ENCODE measurements at places on chromosomes 1 and 21.

- peak; percentile 64 for DNase-seq
Measured at GRCh38 chr1:94384485-94385265, 33.5 kb upstream of the ABCD3 start.

DNA sequence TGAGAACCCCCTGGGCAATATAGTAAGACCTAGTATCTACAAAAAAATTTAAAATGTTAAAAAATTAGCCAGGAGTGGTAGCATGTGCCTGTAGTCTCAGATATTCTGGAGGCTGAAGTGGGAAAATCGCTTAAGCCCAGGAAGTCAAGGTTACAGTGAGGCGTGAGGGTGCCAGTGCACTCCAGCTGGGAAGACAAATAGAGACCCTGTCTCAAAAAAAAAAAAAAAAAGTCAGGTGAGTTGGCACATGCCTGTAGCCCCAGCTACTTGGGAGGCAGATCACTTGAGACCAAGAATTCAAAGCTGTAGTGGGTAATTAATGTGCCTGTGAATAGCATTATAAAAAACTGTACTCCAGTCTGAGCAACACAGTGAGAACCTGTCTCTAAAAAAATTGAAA is 4.6 kb downstream of the BECN2 start:
- DNase-seq: no peak

GRCh38 chr1:6359216-6360116 is 34.1 kb downstream of the ACOT7 start:
- DNase-seq: no peak

DNA sequence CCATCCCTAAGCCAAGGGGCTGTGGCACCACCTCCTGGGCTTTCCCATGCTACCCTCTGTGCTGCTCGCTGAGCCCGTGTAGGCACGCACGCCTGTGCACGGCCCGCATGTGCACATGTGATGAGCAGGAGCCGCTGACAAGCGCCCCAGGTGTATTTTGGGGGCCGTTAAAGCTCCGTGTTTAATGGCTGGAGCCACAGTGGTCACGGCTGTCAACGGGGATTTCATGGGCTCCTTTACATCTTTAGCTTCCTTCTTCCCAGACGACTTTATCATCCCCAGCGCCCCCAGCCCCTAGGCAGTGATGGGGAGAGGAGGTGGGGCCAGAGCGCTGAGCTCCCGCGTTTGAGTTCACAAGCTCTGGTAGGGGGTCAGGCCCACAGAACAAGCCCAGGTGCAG is 11.7 kb upstream of the EPHA8 start:
- DNase-seq: no peak

- DNase-seq: no peak
Measured at GRCh38 chr1:218809061-218809460, 364.6 kb upstream of the LYPLAL1 start.

DNA sequence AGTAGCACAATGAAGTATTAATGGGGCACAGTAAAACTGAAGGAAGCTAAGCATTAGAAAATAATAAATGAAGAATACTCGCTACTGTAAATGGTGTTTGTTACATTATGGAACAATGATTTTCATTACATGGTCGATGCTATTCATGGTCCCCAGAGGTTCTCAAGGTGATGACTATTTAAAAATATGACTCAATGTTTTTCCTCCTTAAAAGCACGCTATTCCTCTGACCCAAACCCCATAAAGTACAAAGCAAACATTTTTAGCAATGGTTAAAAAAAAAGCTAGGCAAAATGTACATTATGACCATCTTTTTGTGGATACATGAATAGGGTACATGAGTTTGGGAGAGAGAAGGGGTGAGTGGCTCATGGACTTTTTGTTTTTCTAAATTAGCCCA is 34.3 kb downstream of the VAMP4 start:
- no peak for DNase-seq

- no peak for DNase-seq
Measured at GRCh38 chr1:203201516-203202205, 15.2 kb upstream of the CHI3L1 start.

GRCh38 chr1:32388641-32389040 is 5.6 kb downstream of the BSDC1 start:
- no peak for DNase-seq

GRCh38 chr1:225539069-225539468 is 111.2 kb upstream of the LBR start:
- no peak for DNase-seq

GRCh38 chr1:117239467-117239866 is 28.7 kb upstream of the VTCN1 start:
- no peak for DNase-seq

GRCh38 chr1:34696230-34696629 is 58.6 kb upstream of the GJB5 start:
- no peak for DNase-seq

GRCh38 chr1:53076165-53076564 is 14.2 kb downstream of the PODN start:
- DNase-seq: no peak

DNA sequence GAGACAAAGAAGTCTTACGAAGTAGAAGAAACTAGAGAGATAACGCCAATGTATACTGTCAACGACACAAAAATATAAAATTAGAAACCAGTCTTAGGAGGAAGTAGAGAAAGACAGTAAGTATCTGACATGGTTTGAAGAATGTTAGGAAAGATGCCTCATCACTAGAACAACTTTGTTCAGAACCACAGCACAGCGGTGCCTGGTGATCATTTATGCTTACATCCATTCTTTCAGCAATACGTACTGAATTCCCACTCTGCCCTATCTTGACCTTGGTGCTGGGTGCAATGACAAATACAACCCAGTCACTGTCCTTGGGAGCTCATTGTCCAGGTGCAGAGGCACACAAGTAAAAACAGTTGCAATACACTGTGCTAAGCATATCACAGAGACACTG is 104.4 kb downstream of the TM2D1 start:
- no peak for DNase-seq

DNA sequence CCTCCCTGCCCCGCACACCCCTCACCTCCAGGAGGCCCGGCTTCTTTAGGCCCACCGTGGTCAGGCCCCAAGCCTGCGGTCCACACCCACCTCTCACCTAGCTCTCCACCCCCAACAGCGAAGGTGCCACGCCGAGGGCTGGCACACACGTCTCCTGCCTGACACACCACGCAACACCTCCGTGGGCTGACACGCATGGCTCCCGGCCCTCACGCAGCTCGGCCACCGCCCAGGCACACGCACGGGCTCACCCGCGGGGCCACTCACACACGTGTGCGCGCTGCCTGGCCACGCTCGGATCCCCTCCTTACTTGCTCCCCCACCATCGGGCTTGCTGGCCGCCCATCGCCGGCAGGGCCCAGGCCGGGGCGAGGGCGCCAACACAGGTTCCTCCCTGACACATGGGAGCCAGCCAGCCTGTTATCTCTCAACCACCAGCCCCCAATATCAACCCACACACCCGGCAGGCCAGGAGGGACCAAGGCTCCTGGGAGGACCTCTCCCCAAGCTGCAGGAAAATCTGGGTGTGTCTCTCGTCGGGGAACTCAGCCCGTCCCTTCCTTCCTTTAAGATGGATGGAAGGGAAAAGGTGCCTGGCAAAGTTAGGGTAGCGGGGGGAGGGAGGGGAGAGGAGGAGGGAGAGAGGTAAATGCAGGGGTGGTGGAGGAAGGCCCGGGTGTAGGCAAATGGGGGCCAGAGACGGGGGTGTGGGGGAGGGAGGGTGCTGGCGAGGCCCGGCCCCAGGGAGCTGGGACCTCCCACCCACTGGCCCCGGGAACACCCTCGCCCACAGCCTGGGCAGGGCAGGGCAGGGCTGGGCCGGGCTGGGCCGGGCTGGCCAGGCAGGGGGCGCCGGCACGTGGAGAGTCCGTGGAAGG is 546 bp downstream of the ELOVL1 start:
- DNase-seq: no peak

DNA sequence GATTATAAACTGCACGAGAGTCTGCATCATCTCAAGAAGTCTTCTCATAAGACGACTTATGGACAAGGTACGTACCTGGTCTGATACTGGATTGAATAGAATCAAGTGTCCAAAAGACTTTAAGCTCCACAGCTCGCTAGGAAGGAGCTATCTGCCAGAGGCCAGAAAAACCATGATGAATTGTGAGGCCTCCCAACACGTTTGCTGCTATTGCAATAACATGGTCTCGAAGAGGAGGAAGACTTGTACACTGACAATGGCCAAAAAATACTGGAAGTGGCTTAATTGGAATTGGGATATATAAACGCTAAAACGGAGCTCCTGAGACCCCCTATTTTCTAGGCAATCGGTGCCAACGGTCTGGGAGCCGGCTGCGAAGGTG is 534 bp downstream of the DNAJC28 start:
- DNase-seq: no peak

- no peak for DNase-seq
Measured at GRCh38 chr1:204880906-204881305, 10.2 kb downstream of the NFASC start.

DNA sequence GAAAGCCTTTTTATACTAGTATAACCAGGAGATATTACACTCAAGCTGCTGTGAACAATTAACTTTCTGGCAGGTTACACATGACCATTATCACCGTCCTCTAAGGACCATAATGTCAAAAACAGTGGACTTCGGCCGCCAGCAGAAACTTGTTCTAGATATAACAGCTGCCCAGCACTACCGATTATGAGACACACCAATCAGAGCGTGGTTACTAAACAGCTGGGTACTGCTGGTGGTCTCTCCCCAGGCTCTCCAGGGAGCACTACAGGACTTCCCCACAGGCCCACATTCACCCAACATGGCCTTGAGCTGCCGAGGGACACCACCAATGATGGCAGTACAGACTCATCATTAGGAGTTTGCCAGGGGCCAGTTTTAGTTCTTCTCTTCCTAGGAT is 57.9 kb upstream of the CTBS start:
- DNase-seq: no peak

GRCh38 chr1:6268415-6268814 is 7.5 kb upstream of the GPR153 start:
- no peak for DNase-seq

GRCh38 chr1:174040387-174040786 is 18.2 kb upstream of the RC3H1 start:
- DNase-seq: peak; percentile 71

- DNase-seq: no peak
Measured at GRCh38 chr21:41923631-41924367, 30.0 kb downstream of the C2CD2 start.

- DNase-seq: no peak
Measured at GRCh38 chr1:203271018-203271743, 34.1 kb upstream of the BTG2 start.

DNA sequence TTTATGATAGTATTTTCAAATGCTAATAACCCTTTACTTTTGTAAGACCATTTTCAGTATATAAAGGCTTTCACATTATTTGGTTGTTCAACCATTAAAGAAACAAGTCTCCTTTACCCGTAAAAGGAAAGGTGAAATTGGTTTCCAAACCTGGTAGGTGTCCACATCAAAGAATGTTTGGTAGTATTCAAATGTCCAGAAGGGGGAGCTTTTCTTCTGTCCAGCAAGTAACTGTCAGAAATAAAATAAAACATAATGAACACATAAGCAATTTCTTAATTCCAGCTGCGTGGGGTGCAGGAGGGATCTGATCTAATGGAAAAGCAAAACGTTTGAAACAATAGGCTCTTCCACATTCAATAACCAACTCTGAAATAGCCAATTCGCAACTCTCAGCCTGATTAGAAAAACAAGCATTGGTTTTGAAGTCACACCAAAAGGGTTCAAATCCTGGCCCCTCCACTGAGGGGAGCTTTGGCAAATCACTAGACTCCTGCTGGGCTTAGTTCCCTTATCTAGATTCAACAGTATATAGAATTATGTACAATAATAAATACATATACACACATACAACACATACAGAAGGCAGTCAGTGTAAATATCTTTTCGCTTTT is 11.0 kb downstream of the YIPF1 start:
- DNase-seq: peak; percentile 76

GRCh38 chr1:171185091-171185490 is at the start of gene FMO2:
FMO2 (plus strand) TSS chr1:171185300; CDS start chr1:171185714, 414 bp downstream.
- no peak for DNase-seq

DNA sequence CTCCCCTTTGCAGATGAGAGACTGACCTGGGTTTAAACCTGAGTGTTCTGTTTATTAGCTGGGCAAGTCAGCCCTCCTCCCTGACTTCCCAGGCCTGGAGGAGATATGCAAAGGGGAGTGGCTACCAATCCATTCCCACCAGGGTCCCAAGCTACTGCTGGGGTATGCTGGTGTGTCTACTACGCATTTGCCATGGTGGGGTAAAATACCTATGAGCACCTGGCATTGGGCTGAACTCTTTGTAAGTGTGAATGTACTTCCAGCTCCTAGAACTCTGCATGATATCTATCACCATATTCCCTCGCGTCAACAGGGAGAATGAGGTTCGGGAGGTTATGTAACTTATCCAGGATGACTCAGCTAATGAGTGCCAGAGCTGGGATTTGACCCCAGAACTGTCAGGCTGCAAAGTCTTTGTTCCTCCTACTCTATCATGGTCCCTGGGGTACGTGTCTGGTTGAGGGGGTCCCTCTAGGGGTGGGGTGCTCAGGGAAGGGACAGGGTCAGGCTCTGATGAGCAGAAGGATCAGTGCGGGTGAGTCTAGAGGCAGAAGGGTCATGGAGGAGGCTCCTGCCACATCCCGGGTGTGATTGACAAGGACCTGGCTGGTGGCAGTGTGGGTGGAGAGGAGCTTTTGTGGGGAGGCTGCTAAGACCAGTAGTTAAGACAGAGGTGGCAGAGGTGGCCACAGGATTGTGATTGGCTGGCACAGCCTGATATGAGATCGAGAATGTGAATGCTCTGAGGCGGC is 16.7 kb downstream of the AMPD2 start:
- no peak for DNase-seq

GRCh38 chr1:224751624-224752311 is 135.7 kb downstream of the CNIH3 start:
- DNase-seq: no peak

GRCh38 chr1:112507921-112508277 is 866 bp upstream of the WNT2B start:
- no peak for DNase-seq

DNA sequence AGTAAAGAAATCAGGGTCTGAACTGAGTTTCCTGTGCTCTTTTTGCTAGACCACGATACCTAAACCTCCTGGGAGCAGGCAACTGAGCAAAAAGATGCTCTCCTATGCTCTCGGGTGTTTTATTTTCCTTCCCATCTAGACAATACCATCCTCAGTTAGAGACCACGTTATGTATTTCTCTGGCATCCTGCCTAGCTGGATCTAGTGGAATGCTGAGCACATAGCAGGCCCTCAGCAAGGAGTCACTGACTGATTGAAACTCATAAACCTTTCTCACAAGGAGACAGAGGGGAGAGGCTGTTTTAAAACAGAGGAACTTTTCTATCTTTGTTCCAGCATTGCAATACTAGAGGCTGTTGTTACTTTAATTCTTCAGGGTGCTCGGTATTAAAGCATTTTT is 168.0 kb downstream of the CYYR1 start:
- no peak for DNase-seq

- peak; percentile 49 for DNase-seq
Measured at GRCh38 chr1:50829014-50829958, 130.8 kb downstream of the FAF1 start.

- no peak for DNase-seq
Measured at GRCh38 chr21:34818662-34819158, 149.9 kb downstream of the CLIC6 start.

DNA sequence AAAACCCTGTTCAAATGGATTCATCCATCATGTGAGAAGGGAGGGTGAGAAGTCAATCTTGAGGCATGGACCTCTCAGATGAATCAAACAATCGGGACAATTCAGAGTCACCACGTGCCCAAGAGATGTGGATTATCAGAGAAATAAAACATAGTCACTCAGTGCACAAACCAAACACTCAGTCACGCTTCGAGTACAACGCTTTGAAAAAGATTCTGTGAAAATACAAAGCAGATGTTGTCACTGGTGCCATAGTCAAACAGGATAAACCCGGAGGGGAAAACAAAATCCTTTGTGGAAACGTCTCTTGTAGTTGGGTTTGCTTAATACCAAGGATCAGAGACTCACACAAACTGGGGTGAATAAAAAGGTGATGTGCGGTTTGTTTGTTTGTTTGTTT is 188.4 kb downstream of the RRAGC start:
- peak; percentile 31 for DNase-seq
